ENCODE measurements at places on chromosomes 6 and 20. TPM values are rescaled to one million over a fixed set of nuclear protein-coding genes. Genes with fewer than 3 reads are reported as not detected.

Gene DPPA5
- not detected for total RNA-seq

Gene RPS6KA2
- total RNA-seq = 89.7 TPM

Gene RGS17
- total RNA-seq = 7.8 TPM

Gene TINAG
- not detected for total RNA-seq

Gene KCNS1
- not detected for total RNA-seq

DNA sequence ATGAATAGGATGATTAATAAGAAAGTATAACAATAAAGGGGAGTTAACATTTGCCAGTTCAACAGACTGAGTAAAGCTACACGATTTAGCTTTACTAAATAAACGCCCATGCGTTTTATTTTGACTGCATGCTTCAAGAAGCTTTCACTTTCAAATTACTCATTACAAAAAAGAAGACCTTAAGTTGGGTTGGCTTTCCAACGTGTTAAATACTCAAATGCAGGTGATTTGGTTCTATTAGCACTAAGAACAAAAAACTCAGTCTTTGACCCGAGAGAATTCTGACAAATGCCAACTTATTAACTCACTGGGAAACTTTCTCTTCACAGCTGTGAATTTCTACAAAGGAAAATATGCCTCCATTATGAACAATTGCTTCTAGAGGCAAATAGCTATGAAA is 24.8 kb downstream of the RNF146 start:
- DNase-seq = peak; percentile 34

- peak; percentile 15 for DNase-seq
These were observed 55.5 kb downstream of the ATP9A start for GRCh38 chr20:51712501-51713212.

GRCh38 chr6:17601386-17601703 is 1.2 kb downstream of the FAM8A1 start:
- no peak for DNase-seq

GRCh38 chr6:108675226-108676200 is 114.8 kb downstream of the FOXO3 start:
- DNase-seq = peak; percentile 34

- peak; percentile 28 for DNase-seq
These were observed 21.3 kb downstream of the NHSL1 start for GRCh38 chr6:138477913-138478539.

DNA sequence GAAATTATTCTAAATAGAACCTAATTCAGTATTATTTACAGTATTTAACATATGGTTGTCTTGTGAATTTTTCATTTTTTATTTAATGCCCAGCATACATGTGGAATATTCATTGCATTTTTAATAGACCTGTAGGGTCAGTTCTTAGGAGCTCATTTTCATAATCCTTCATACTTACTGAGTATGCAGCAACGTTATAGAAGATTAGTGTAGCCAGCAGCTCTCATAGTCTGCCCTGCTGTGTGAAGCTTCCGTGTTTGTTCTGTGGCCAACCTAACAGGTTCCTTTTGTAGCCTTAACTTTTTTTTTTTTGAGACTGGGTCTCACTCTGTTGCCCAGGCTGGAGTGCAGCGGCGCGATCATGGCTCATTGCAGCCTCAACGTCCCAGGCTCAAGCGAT is 261.4 kb downstream of the ARID1B start:
- no peak for DNase-seq

GRCh38 chr6:23654745-23655144 is 471.3 kb upstream of the NRSN1 start:
- DNase-seq = no peak

DNA sequence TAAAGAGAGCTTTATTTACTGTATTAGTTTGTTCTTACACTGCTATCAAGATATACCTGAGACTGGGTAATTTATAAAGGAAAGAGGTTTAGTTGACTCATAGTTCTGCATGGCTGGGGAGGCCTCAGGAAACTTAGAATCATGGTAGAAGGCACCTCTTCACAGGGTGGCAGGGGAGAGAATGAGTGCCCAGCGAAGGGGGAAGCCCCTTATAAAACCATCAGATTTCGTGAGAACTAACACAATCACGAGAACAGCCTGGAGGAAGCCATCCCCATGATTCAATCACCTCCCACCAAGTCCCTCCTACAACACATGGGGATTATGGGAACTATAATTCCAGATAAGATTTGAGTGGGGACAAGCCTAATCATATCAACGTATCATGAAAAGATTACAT is 27.2 kb downstream of the ARID1B start:
- no peak for DNase-seq

- no peak for DNase-seq
These were observed 46.8 kb upstream of the SH3BGRL2 start for GRCh38 chr6:79584332-79584731.

- DNase-seq = no peak
These were observed 236.2 kb upstream of the TAB2 start for GRCh38 chr6:149081281-149081680.

GRCh38 chr6:27863962-27864905 is 48.0 kb downstream of the OR2B2 start:
- peak; percentile 17 for DNase-seq

- no peak for DNase-seq
These were observed 11.9 kb upstream of the CNR1 start for GRCh38 chr6:88177961-88178464.

Measured in fibroblast of the aortic adventitia (primary cell).